ENCODE measurements at places on chromosomes 7 and 10.

- DNase-seq, result no peak
These were observed 30.4 kb downstream of the MKRN1 start for GRCh38 chr7:140448781-140449480.

DNA sequence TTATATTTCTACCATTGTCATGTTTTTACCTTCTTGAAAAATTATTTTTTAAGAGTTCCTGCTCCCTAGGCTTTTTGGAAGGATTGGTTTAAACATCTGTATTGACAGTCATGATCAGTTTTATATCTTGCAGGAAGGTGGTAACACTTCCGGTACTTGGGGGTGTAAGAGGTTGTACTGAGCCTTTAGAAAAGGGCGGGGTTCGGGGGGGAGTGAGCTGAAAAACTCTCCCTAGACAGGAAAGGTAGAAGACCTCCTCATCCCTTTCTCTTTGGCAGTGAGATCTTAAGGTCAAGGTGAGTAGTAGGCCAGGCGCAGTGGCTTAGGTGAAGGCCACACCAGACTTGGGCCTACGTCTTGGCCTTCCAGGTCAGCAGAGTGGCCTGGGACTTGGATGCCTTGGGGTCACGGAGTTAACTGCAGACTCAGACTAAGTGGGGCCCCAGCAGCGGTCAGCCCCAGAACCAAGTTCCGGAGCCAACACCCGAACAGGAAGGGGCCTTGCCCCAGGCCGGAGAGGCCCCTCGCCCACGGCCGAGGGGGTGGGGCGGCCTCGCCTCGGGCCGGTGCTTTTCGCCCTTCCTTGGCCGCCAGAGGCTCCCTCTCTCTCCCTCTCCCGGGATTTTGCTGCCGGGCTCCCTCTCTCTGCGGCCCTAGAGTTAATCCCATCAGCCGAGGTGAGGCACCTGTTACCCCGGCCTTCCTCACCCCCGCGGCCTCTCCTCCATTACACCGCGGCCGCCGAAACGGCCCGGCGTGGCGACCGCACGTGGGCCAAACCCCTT lies at the start of gene PPP1R9A:
Gene PPP1R9A (plus strand): TSS at position 569 of the 785 bp plus-strand sequence. CDS start 2,520 bp downstream, outside the sequence.
- peak; percentile 21 for DNase-seq

GRCh38 chr10:119348516-119349240 lies 141.3 kb downstream of the GRK5 start:
- no peak for DNase-seq

DNA sequence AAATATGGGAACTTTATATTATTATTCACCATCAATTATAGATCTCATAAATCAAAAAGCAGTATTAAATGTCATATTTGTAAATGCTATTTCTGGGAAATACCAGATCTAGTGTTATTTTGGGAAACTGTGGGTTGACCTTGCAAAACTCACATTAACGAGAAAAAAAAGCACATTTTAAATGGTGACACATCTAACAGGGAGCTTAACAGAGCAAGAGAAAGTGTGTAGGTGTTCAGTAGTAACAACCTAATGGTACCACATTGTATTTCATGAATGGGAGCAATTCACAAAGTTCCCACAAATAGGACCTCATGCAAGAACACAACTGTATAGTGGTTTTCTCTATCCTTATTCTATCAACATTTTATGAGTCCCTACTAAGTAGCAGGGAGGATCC lies 26.2 kb upstream of the HDAC9 start:
- no peak for DNase-seq

GRCh38 chr7:26603631-26604030 lies 260.8 kb downstream of the SKAP2 start:
- DNase-seq, result no peak

- no peak for DNase-seq
These were observed 65.3 kb downstream of the JAZF1 start for GRCh38 chr7:28115261-28115660.

GRCh38 chr7:75696263-75697037 lies 42.3 kb downstream of the HIP1 start:
- DNase-seq, result no peak

DNA sequence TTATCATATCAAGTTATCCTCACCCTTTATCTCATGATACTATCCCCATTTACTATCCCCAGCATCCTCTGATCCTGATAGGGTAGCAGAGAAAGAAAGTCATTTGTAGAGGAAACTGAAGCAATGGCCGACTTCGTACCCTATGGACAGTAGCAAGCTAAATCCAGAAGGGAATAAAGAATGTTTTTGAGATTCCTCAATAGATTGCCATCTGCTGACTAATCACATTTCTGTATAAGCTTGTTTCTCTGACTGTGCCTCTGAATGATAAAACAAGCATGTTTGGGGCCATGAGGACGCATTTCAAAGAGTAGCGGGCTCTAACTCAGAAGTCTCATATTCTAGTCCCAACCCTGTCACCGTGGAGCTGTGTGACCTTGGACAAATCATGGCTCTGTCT lies 13.2 kb upstream of the FAM107B start:
- no peak for DNase-seq

DNA sequence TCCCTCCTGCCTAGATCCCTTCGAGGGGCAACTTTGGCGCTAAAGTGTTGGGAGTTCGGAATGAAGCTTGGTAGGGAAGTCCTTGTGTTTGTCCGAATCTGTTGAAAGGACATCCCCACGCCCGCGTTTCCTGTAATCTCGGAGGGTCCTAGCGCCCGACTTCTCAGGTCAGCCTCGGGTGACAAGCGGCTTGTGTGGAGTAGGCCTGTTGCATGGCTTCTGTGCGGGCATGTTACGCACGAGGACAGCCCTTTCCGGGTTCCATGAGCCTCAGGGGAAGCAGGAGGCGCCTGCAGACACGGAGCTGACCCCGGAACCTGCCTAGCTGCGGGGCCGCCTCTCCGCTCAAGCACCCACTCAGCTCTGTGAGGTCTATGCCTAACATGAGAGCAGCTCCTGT lies 28.4 kb upstream of the AP5Z1 start:
- DNase-seq, result no peak

GRCh38 chr10:49286686-49287085 lies 12.3 kb upstream of the C10orf71 start:
- DNase-seq, result no peak
